ENCODE measurements at places on chromosomes 3 and 15.

DNA sequence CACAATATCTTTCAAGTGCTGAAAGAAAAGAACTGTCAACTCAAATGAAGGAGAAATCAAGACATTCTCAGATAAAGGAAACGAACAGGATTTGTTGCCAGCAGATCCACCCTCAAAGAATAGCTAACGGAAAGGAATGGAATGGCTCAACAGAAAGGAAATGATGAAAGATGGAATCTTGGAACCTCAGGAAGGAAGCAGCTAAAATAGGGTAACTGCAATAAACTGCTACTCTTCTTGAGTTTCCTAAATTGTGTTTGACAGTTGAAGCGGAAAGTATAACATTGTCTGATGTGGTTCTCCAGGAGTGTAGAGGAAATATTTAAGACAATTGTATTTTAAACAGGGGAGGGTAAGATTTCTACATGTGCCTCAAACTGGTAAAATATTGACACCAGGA lies 22.0 kb downstream of the PRR23E start:
- no peak for DNase-seq

DNA sequence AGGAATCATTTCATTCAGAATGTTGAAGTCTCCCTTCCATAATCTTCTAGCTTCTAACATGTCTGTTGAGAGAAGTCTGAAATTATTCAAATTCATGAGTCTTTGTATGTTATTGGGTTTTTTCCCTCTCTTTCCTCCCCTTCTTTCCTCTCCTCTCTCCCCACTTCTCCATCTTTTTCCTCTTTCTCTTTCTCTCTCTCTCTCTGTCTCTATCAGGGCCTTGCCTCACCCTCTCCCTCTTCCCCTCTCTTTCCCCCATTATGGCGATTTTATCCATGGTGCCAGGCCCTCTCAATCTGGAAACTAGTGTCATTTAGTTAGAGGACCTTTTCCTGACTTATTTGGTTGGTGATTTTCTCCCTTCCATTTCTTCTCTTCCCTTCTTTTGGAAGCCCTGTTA lies 147.3 kb downstream of the SST start:
- DNase-seq: no peak

DNA sequence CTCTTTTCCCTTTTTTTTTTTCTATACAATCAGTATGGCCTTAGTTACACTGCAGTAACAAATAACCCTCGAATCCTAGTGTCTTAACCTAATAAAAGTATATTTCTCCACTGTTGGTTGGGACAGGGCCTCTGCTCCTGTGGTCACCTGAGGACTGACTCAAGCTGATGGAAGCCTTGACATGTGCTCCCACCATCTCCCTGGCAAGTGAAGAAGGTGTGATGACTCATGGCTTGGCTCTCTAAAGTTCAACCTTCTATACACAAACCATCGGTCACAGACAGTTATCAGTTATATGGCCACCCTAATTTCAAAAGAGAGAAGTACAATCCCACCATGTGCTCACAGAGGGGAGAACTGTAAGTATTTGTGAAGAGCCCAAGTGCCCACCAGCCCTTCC lies 65.8 kb upstream of the CACNA2D3 start:
- no peak for DNase-seq

GRCh38 chr3:146203776-146204175 lies 42.8 kb upstream of the PLOD2 start:
- DNase-seq: no peak

GRCh38 chr15:56804938-56805337 lies 71.6 kb upstream of the ZNF280D start:
- no peak for DNase-seq

DNA sequence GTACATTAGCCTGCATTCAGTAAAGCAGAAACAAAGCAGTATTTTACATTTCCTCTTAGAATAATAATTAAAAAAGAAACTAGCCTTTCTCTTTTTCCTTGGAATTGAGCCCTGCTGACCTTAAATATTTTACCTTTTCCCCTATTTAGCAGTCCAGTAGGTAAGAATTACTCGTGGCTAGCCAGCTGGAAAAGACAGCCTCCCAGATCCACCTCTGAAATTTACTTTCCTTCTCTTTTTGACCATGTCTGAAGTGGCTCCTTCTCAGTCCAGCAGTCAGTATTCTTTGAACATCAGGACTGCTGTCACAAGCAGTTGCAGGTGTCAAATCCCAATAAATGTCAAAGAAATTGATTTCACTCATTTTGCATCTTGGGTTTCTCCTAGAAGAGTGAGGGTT lies 311.5 kb upstream of the DCBLD2 start:
- no peak for DNase-seq

GRCh38 chr15:81071120-81071519 lies 63.0 kb upstream of the CFAP161 start:
- no peak for DNase-seq

- DNase-seq: no peak
Measured at GRCh38 chr3:189275852-189276251, 104.1 kb downstream of the TPRG1 start.

DNA sequence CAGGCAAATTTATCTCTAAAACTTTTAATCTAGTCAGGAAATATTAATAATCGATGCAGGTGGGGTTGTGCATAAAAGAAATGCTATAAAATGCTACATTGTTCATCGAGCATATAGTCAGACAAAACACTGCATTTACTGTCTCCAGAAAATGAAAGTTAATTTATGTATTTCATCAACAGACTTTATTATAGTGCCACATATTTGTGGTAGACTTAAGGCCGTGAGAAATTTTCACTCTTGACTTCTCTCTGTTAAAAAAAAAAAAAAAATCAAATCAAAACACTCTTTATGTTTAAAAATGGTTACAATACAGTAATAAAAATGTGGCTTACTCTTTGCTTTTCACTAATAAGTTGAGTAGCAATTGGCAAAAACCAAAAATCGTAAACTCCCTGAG lies 67.4 kb downstream of the RBMS3 start:
- no peak for DNase-seq

DNA sequence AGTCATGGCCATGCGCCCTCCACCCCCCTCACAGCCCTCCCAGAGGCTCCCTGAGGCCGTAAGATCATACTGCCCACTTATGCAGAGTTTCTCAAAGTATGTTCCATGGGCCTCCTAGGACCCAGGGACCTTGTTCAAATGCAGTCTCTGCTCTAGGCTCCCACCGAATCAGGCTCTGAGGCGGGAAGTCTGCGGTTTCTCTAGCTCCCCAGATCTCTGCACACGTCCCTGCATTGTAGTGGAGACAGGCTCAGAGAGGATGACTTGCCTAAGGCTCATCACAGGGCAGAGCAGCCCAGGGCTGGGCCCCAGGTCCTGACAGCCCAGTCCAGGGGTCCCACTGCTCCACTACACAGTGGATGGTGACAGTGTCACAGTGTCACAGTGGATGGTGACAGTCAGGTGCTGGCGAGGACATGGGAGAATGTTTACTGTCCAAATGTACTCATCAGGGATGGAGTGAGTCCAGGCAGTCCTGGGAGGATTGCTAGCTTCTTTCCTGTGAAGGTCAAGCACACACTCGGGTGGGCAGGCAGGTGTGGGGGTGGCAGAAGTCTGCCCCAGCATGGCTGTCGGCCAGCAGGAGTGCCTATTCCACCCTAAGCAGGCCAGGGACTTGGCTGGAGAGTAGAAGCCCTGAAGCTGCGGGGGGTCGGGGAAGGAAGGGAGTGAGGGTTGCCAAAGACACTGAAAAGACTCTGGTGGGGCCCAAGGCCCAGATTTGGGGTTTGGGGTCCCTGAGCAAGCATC lies 12.4 kb downstream of the ANKRD63 start:
- no peak for DNase-seq

DNA sequence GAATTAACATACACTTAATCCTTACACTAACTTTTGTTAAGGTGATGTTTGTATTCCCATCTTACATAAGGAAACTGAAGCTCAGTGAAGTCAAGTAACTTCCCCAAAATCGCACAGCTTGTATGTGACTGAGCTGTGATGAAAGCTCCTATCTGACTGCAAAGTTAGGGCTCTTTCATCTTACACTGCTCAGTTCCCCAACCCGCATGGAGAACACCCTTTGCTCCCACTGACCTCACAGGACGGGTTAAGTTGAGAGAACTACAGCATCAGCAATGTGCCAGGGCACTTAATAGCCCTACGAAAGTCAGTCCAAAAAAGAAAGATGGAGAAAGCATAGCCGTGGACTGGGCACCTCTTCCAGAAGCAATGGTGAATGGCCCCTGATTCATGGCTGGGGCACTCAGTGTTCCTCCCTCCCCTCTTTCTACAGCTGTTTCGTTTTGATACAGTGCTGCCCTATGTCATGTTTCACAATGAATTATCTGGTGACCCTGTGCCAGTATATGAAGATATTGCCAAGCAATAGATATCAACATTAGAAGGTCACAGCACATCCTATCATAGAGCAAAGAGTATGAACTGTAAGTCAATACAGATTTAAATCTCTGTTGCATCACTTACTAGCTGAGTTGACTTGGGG lies 38.0 kb downstream of the CADPS start:
- DNase-seq: no peak

All from hematopoietic multipotent progenitor cell treated with erythropoietin and hydrocortisone succinate and interleukin-3 and kit ligand, for 8 days (in vitro differentiated cells).